ENCODE measurements at places on chromosomes 7 and 10. TPM values are rescaled to one million over a fixed set of nuclear protein-coding genes. Genes with fewer than 3 reads are reported as not detected.

DNA sequence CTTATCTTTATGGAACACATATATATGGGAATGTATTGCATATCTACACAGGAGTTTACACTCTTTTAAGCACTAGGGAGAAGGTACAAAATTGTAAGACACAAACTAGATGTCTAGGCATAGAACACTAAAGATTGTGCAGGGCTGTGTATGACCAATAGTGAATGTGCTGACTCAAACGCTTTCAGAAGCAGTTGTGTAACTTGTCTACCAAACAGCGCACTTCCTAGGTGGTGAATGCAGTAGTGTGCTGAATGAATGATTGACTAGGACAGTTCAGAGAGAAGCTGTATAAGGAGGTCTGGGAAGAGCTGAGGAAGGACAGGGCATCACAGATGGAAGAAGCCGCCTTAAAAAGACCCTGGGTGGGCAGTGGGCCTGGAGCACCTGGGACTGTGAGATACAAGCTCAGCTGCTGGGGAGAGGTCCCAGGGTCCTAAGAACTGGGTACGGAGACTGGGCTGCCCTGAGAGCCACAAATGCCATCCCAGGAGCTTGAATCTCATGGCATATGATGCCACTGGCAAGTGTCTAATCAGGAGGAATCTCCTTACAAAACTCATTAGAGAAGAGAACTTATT, 14.2 kb downstream of the CLRN3 start:
- DNase-seq, result no peak
- no peaks in the 10 kb centered on the region for H3K36me3 ChIP-seq
- H3K27me3 ChIP-seq, result no peaks in the 10 kb centered on the region
- no peak overlapping the region for H3K4me3 ChIP-seq
- H3K27ac ChIP-seq, result no peak overlapping the region
- H3K4me1 ChIP-seq, result no peaks in the 10 kb centered on the region

DNA sequence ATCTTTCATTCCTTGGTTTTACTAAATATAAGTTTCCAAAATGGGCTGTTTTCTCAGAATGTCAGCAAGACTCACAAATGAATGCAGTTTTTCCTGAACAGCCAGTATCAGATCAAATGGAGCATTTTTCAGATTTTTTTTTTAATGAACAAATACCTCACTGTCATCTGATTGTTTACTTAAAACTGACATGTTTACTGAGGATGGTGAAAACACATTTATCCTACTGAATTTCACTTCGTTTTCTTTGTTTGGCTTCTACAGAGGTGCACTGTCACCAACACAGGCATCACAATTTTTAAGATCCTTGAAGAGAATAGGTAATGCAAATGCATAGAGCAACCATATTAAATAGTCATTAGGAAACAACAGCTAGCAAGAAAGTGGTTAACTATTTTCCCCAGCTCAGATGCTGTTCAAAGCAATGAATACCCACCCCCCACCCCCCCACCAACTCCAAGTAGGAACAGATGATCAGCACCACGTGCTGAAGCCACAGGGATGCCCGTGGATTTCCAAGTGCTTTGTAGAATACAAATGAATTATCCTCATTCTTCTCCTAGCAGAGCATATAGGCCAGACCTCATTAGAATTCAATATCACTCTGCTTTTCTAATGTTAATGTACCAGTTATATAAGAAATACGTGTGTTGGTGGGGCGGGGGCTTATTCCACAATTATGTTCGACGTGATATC, 205.9 kb downstream of the SKAP2 start:
- DNase-seq, result no peak
- no peaks in the 10 kb centered on the region for H3K36me3 ChIP-seq
- no peaks in the 10 kb centered on the region for H3K27me3 ChIP-seq
- no peak overlapping the region for H3K27ac ChIP-seq
- H3K4me1 ChIP-seq, result no peaks in the 10 kb centered on the region
- no peak overlapping the region for H3K4me3 ChIP-seq

- H3K27ac ChIP-seq, result peak overlapping the region; percentile 55
- DNase-seq, result no peak
- H3K4me3 ChIP-seq, result no peak overlapping the region
- H3K4me1 ChIP-seq, result no peaks in the 10 kb centered on the region
- H3K36me3 ChIP-seq, result peaks cover 41% of the 10 kb centered on the region
Measured at GRCh38 chr7:6398943-6399342, 48.8 kb downstream of the DAGLB start.

DNA sequence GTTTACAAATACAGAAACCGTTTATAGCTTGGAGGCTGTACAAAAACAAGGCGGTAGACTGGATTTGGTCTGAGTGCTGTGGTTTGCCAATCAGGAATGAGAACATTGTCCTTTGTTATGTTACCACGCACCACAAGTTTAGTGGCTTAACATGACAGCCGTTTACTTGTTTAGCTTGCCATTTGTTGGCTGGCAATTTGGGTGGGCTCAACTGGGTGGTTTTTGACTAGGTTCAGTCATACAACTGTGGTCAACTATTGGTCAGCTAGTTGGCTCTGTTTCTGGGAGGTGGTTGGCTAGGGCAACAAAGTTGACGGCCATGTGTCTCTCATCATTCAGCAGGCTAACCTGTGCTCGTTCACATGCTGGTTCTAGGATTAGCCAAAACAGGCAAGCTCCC, 60.1 kb upstream of the SP8 start:
- DNase-seq, result no peak
- H3K27me3 ChIP-seq, result no peaks in the 10 kb centered on the region
- no peaks in the 10 kb centered on the region for H3K4me1 ChIP-seq

DNA sequence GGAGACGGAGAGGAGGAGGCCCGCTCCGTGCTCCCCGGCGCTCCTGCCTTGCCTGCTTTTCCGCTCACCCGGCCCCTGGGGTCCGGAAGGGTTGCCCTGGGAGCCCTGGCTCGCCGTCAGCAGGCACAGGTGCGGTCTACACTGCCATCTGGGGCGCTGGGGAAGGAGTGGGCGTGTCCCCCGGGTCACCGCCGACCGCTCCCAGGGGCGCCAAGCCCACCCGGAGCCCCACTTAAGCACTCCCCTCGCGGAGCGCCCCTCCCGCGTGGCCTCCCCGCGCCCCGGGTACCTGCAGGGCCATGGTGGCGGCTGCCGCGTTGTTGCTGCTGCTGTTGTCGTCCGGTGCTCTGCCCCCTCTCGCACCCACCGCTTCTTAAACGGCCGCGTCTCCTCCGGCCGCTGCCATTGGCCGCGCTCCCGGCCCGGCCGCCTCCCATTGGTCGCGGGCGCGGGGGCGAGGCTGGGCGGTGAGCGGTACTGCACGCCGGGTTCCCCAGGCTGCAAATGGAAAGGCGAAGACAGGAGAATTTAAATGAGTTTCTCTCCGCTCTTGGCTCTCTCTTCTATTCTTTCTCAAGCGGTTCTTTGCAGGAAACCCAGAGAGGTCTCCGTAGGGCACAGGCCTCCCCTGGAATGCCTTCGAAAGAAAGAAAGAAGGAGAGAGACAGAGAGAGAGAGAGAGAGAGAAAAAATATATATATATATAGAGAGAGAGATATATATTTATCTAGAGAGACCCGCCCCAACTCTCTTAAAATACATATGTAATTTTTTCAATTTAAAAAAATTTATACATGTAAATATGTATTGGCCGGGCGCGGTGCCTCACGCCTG, at the start of gene ACBD7:
ACBD7 (minus strand) TSS at position 349 of the 834 bp plus-strand sequence; CDS start at position 301, 48 bp downstream.
- H3K27me3 ChIP-seq, result peaks cover 6% of the 10 kb centered on the region
- no peak within 1 kb of the TSS for H3K27ac ChIP-seq
- no peaks in the 10 kb centered on the region for H3K4me1 ChIP-seq
- no peaks in the 10 kb centered on the region for H3K36me3 ChIP-seq
- peak; percentile 85 for DNase-seq
- peak within 1 kb of the TSS; percentile 46 for H3K4me3 ChIP-seq

DNA sequence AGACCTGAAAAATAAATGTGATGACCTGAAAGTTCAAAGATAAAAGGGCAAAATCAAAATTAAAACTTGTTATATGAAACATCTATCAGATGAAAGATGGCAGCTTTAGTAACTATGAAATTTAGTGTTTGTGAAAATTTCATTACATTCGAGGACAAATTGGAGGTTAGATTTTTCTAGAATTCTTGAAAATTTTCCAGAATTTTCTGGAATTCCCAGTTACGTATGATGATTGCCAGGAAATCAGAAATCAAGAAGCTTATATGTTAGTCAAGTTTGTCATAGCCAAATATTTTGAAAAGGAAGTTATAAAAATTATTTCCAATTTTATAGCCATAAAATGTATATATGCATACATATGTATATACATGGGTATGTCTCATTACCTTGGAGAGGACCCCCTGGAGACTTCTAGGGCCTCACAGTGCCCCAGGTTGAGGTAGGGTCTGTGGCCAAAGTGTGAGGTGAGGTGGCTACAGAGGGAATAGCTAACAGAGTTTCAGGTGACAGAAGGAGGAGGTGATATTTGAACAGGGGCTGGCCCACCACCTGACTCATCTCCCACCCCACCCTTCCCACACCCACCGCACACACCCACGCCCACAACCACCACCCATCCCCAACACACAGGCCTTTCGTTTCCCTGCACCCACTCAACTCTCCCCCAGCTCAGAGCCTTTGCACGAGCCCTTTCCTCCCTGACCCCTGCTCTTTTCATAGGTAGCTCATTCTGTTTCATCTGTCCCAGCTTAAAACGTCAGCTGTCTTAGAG, 21.5 kb downstream of the C10orf105 start:
- H3K36me3 ChIP-seq, result no peaks in the 10 kb centered on the region
- no peaks in the 10 kb centered on the region for H3K4me1 ChIP-seq
- no peak overlapping the region for H3K4me3 ChIP-seq
- H3K27ac ChIP-seq, result no peak overlapping the region
- DNase-seq, result no peak

GRCh38 chr10:73876971-73877370, 2.6 kb upstream of the CAMK2G start:
- no peak overlapping the region for H3K4me3 ChIP-seq
- no peak for DNase-seq
- H3K27me3 ChIP-seq, result no peaks in the 10 kb centered on the region
- H3K4me1 ChIP-seq, result peaks cover 27% of the 10 kb centered on the region
- no peaks in the 10 kb centered on the region for H3K36me3 ChIP-seq
- H3K27ac ChIP-seq, result peak overlapping the region; percentile 94

GRCh38 chr7:137789215-137789882, 57.4 kb downstream of the DGKI start:
- H3K4me3 ChIP-seq, result no peak overlapping the region
- no peak for DNase-seq
- no peaks in the 10 kb centered on the region for H3K36me3 ChIP-seq
- H3K4me1 ChIP-seq, result no peaks in the 10 kb centered on the region
- no peaks in the 10 kb centered on the region for H3K27me3 ChIP-seq

The GCK gene
- total RNA-seq, result 1.4 TPM

The CRYGN gene
- total RNA-seq, result 1.8 TPM

The SLC26A5 gene
- 0.36 TPM for total RNA-seq

The KCNH2 gene
- 80.8 TPM for total RNA-seq

The VENTX gene
- 0.83 TPM for total RNA-seq
